ENCODE measurements at places on chromosomes 1 and 21.
A peak's percentile ranks its signal among the peaks of the same experiment; 100 is the strongest.

DNA sequence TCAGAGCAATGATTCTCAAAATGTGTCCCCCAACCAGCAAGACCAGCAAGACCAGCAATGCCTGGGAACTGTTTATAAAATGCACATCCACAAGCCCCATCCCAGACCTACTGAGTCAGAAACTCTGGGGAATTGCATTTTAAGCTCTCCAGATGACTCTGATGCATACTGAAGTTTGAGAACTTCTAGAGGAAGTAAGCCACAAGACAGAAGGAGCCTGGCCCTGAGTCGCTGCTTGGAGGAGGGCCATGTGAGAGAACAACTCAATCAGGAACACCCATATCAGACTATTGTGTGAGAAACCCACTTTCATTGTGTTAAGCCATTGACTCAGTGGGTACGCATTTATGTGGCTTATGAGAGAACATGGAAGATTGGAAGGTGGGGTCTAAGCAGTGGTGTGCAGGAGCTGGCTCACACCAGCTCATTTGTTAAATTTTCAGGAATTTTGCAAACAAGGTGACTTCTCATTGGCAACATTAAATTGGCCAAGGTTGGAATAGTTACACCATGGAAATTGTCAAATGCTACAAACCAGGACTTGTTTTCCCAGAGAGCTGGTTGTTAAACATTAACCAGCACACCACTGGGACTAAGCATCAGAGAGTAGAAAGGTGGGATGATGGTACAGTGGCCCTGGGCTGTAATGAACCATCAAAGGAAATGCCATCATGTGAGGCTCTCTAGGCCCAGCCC, 38.9 kb downstream of the ATP1A1 start:
- DNase-seq = peak; percentile 22

DNA sequence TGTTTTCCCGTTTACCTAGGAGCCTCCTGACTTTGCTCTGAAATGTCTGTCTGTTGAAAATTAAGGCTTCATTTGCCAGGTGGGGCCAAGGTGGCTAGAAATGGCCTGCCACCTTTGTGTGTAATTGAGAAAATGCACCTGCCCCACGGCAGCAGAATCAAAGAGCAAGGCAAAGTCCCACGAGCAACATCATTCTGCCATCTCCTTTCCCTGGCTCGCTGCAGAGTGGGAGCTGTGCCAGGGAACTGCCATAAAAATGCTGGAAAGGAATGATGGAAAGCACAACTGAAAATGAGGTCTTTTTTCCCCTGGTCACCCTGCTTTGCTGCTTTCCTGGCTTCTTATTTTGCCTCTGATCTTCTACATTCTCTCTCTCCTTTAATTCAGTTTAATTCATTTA, 5.5 kb upstream of the OLFML2B start:
- DNase-seq = no peak

DNA sequence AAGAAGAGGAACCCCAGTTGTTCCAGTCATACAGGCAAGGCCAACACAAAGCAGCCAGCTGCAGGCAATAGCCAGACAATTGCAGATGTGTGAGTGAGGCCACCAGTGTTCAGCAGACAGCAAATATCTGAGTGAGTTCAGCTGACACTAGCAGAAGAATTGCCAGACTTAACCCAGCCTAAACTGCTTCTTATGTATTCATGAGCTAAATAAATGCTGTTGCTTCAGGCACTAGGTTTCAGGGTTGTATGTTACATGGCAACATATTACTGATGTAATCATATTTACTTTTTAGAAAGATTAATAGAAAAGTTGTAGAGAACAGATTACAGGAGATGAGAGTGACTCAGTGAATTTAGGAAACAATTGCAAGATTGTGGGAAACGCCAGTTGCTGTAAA, 129.8 kb upstream of the CHODL start:
- no peak for DNase-seq

DNA sequence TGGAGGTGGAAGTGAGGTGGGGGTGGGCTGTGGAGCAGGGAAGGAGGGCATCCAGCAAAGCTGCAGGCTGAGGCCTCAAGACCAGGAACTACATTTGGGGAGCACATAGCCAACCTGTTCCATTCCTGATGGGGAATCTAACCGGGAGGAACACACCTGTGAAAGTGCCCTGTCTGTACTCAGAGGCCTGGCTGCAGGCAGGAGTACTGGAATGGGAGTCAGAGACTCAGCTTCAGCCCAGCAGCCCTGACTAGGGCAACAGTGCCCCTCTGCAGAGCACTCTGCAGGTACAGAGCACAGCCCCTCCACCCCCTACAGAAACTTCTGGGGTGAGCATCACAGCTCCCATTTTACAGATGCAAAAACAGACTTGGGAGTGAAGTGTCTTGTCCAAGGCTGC, 126.4 kb downstream of the DMRTB1 start:
- no peak for DNase-seq

GRCh38 chr1:175530183-175530582, 213.2 kb downstream of the TNR start:
- DNase-seq = no peak

DNA sequence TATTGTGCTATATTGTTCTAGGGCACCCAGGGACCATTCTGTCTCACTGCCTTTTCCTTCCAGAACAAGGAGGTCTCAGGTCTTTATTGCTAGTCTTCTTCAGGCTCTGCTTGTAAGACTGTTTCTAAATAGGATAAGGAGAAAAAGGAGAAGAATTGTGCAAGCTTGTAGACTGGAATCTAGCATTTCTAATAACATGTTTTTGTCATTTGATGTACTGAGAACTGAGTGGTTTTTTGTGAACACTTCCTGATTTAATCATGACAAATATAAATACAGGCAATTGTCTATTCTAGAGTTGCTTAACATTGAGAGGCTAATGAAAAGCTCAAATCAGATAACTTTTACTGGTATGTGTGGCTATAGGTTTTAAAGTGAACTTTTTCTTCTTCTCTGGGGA, 77.6 kb downstream of the CLIC4 start:
- no peak for DNase-seq

DNA sequence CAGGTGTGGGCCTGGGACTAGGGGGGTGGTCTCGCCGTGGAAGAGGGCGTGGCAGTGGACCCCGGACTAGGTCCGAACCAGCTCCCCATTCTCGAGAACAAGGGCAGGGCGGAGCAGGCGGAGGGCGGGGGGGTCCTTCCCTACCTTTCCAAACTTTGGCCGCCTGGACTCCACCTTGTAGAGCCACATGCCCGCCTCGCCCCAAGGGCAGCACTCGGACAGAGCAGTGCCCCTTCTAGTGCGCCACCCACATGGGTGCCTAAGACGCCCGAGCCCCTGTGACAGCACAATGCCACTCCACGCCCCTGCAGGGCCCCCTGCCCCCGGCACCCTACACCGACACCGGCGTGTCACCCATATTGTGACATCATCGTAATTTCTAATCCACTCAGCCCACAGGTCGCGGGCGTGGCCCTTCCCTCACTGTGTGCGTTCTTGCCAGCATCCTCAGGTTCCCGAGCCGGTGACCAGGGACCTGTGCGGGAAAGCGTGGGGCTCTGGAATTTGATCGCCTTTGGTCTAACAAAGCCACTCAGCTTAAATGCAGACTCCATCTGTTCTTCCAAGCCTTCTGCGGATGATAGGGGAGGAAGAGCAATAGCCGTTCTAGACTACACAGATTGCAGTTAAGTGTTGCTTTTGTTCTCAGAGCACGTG, 553 bp upstream of the STMN1 start:
- peak; percentile 53 for DNase-seq

DNA sequence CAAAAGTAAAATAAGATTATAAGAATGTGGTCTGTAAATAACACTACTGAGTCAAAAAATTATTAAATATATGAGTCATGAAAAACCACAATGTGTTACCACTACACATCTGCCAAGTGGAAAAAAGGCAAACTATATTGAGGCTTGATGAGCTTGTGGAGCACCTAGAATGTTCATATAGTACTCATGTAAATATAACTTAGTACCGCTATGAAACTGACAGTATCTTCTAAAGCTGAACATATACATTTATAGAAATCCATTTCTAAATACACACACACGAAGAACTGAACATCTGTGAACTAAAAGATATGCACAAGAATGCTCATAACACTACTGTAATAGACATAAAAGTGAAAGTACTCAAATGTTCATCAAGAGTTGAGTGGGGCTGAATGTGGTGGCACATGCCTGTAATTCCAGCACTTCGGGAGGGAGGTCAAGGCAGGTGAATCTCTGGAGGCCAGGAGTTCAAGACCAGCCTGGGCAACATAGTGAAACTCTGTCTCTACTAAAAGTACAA, 18.5 kb upstream of the GBP3 start:
- DNase-seq = no peak

GRCh38 chr1:36208978-36209703, 15.1 kb upstream of the THRAP3 start:
- DNase-seq = no peak

DNA sequence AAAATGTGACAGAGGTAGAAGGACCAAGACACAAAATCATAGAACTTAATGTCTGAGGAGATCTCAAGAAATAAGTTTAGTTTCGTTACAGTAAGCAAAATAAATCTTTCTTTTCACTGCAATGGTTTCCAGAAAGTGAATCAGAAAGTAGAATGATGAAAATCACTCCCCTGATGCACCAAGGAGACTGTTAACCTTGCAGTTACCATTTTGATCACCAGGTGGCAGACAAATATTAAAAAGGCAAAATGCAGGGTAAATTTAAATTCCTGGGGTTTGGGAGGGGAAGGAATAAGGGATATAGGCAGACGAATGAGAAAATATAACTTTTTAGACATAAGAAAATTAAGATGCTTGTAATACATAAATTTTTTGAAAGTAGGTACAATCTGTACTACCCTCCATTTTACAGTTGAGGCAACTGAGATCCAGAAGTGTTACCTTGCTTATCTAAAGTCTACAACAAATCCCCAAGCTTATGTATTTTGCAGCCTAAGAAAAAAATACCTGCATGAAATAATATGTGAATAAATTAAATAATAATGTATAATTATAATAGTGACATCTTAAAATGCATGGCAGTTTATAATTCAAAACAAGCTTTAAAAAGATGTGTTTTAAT, 253.2 kb downstream of the CRB1 start:
- DNase-seq = peak; percentile 53

GRCh38 chr1:20058531-20058930, 11.5 kb upstream of the PLA2G5 start:
- DNase-seq = no peak

GRCh38 chr1:36436821-36437220, 13.4 kb downstream of the OSCP1 start:
- peak; percentile 84 for DNase-seq

- DNase-seq = no peak
Measured at GRCh38 chr1:53575141-53575954, 116.1 kb downstream of the DMRTB1 start.

DNA sequence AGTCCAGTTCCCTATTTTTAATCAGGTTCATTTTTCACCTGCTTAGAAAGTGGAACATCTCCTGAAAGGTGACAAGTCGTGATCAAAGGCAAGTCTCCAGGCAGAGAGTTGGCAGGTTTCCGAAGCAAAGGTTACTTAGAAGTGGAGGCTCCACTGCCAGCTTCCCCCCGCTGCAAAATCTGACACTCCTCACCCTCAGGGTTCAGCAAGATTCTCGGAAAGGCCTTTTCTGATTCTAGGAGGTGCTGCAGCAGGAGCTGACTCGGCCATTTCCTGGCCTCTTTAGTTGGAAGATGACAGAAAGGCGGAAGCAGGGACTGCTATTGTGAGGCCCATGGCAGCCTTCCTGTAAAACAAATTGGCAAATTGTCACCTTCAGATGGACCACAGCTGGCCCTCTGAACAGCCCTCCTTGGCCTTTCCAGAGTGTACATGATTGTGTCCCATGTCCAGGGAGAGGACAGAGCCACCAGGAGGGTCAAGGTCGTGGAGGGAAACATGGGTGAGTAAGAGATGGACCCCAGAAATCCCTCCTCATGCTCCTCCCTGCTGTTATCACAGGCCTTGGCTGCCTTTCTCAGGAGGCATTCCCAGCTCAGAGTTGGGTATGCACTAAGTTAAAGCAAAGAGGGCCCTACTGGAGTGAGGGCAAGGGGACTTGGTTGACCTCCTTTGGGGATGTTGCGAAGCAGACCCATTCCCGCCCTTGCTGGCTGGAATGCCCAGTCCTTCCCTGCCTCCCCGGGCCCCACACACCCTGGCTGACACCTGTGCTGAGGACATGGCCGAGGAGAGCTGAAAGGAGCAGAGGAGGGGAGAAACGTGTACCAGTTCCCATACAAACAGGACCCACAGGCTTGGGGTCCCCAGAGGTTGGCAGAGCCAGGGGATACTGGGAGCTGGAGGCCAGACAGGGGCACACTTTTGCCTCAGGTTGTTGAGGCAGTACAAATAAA, 115.5 kb upstream of the IRF2BP2 start:
- peak; percentile 34 for DNase-seq

- no peak for DNase-seq
Measured at GRCh38 chr1:234602334-234603220, 7.4 kb downstream of the IRF2BP2 start.

- no peak for DNase-seq
Measured at GRCh38 chr1:220775240-220775853, 11.4 kb upstream of the MTARC1 start.

DNA sequence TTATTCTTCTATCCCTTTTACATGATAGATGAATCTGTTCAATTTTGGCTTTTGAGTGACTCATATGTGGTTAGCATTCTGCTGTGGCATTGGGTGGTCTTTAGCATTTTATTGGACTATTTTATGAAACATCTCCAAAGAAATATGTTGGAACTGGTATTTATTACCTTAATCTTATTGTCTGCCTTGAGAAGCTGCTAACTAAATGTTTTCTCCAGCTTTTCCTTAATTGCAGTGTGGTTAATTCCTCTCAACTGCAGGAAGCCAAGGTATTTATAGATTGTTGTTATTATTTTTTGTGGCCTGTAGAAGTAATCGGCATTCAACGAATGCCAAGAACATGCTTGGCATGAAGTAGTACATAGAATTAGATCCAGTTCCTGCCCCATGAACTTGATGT, 64.1 kb downstream of the NOS1AP start:
- DNase-seq = no peak

Measured in mesendoderm (in vitro differentiated cells).